CD4-positive, alpha-beta memory T cell (primary cell): ENCODE measurements at places on chromosomes 16 and 17.
A peak's percentile ranks its signal among the peaks of the same experiment; 100 is the strongest.

DNA sequence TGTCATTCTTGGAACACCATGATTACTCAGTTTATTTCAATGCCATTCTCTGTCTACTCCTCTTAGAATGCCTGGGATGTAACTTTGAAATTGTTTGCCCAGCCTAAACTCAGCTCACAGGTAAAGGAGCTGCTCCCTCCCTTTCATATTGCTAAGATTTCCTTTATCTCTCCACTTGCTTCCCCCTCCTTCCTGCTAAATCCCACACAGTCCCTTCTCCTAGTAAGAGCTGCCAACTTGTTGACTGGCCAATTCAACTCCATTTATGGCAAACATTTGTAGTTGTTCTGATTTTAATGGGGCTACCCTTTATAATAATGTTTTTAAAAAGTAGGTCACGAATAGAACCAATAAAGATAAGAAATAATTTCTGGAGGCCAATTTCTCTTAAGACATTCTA, 146.1 kb downstream of the SKAP1 start:
- no peak for DNase-seq

DNA sequence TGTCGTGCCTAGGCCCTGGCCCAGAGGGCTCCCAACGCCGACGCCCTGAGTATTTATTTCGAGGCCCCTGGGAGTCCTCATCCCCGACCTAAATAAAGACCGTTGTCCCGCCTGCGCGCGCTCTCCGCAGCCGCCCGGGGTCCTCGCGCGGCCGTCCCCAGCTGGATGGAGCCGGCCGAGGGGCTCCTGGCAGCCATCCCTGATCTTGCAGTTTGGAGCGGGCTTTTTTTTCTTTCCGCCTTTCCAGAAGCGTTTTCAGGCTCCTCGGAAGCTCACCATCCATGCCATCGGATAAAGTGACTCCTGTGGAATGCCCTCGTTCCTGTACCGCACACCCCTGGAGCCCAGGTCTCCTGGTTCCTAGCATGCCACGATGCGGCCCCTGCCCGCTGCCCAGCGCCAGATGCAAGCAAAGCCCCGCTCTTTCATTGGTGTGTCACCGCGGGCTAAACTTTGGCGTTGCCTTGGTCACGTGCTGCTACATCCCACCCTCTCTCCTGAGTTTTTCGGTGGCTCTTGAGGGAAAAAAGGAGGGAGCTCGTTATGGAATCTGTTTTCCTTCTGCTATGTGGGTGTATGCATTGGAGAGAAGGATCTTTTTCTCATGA, 716 bp downstream of the TMEM94 start:
- peak; percentile 6 for DNase-seq

- no peak for DNase-seq
Measured at GRCh38 chr17:60947100-60947499, 269.4 kb downstream of the BCAS3 start.

- no peak for DNase-seq
Measured at GRCh38 chr17:80474231-80474960, 2.0 kb downstream of the NPTX1 start.

GRCh38 chr16:55672471-55672870, 16.7 kb downstream of the SLC6A2 start:
- no peak for DNase-seq

DNA sequence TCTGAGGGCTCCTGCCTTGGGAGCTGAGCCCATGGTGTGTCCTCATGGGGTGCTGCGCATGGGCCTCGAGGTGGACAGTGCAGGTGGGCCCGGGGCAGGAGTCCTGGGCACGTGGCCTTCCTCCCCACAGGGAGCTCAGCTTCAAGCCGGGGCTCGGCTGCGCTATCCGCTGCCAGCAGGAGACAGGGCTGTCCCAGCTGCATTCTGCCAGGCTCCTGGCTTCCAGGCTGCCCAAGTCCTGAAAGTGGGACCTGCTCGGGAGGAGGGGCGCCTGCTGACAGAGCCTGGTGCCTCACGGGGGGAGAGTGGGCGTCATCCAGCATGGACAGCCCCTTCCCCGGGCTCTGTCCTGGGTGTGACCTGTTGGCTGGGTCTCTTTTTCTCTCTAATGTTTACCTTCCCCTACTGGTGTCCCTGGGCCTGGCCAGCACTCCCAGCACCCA, 7.1 kb downstream of the TRAF7 start:
- DNase-seq: no peak

DNA sequence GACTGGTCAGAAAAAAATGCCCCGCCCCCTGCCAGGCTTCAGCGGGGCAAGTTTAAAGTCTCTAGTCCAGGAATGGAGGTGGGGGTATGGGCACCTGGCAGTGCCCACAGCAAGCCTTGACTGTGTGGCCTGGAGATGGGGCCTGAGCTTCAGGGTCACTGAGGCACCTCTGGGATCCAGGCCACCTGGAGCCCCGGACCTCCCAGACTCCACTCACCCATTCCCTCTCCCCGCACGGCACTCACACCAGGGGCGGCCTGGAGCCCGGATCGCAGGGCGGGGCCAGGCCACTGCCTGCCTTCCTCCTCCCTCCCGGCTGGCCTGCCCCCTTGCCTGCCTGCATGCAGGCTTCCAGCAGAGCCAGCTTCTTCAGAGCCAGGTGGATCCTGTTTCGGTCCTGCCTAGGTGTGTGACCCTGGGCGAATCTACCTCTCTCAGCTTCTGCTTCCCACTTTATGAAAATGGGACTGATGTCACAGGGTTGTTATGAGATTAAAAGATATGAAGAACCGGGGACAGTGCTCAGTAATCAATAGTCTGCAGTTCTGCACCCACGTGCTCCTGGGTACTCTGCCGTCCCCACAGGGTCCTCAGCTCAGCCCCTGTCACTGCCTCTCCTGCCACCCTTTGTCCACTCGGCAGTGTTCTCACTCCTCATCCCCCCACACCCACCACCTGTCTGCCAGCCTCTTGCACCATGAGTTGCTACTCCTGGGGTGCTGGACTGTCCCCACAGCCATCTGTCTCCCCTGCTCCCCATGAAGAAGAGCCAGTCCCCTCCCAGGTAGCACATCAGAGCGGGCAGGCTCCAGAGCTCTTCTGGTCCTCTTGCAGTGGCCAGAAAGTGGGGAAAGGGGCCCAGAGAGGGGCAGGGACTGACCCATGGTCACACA, 1.2 kb upstream of the TCAP start:
- no peak for DNase-seq

DNA sequence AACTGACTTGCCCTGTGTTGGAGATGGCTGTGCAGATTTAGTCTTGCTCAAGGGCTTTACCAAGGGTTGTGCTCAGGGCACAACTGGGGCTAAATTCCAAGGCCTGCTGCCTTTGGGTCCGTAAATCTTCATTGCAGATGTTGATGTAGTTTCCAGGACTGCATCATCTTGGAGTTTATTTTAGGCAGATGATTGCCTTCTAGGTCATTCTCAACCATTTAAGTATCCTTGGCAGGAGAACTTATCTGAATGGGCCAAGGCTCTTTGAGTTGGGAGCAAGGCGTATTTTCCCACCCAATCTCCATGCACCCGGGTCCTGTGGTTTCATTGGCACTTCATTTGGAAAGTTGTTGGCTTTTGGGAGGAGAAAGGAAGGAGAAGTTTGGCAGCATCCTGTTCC, 200.3 kb downstream of the MSI2 start:
- no peak for DNase-seq

- DNase-seq: no peak
Measured at GRCh38 chr16:81729451-81729850, 49.6 kb upstream of the PLCG2 start.

GRCh38 chr17:77382966-77383612, 242.3 kb downstream of the SEC14L1 start:
- no peak for DNase-seq

- no peak for DNase-seq
Measured at GRCh38 chr17:38465391-38466345, 37.4 kb downstream of the ARHGAP23 start.

- DNase-seq: no peak
Measured at GRCh38 chr16:60310846-60311445, 1576.8 kb upstream of the GOT2 start.

DNA sequence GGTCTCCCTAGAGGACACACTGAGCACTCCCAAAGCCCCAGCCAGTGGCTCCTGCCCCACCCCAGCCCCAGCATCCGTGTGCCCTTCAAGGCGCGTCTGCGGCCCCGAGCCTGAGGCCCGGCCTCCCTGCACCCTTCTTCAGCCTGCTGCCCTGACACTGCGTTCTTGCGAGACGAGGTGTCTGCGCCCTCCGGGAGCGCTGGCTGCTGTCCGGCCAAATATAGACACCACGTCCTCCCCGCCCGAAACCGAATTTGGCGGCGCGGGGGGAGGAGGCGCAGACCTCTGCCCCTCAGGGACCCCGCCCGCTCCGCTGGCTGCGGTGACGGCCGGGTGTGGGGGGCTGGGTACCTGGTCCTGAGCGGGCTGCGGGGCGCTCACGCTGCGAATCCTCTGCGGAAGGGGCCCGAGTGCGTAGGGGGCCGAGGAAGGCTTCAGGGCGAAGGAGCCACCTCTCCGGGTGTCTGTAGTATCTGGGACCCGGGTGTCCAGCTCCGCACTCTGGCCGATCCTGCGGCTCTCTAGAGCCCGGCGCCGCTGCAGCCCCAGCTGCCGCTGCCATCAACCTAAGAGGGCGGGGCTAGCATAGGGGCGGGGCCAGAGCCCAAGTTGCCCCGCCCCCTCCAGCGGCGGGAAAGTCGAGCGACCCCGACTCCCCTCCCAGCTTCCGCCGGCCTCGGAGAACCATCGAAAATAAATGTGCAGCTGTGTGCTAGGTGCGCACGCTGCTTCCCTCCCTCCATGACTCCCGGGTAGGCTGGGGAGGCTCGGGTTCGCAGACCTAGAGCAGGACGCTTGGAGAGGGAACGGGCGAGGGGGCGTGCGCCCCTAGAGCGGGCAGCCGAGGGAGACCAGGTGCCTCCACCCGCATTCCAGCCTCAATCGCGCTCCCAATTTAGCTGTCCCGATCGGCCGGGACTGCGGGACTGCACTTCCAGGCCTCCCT, at the start of gene CORO6:
Gene CORO6, minus strand, starts transcription at position 576 of the 946 bp plus-strand sequence. CDS start 1,491 bp downstream, outside the sequence.
- DNase-seq: peak; percentile 57

- no peak for DNase-seq
Measured at GRCh38 chr17:15742051-15742795, 10.1 kb downstream of the TBC1D26 start.

DNA sequence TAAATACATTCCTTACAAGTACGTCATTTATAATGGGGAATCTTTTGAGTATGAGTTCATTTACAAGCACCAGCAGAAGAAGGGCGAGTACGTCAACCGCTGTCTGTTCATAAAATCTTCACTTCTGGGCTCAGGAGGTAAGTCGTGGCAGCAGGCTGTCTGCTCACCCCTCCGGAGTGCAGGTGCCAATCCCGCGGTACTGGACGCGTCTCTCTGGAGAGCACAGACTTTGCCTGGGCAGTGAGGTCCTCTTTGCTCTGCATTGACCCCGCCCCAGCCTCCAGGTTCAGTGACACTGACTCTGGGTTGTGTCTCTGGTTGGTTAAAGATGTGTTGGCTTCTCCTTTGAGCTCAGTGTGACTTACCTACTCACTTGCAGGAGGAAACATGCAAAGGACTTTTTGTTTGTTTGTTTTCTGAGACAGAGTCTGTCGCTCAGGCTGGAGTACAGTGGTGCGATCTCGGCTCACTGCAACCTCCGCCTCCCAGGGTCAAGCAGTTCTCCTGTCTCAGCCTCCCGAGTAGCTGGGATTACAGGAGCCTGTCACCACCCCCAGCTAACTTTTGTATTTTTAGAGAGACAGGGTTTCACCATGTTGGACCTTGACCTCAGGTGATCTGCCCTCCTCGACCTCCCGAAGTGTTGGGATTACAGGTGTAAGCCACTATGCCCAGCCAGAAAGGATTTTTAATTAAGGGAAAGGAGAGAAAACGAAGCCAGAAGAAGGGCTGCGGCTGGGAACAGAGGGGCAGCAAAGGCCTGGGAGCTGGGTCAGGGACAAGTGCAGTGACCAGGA, 31.2 kb downstream of the RNF213 start:
- DNase-seq: no peak

DNA sequence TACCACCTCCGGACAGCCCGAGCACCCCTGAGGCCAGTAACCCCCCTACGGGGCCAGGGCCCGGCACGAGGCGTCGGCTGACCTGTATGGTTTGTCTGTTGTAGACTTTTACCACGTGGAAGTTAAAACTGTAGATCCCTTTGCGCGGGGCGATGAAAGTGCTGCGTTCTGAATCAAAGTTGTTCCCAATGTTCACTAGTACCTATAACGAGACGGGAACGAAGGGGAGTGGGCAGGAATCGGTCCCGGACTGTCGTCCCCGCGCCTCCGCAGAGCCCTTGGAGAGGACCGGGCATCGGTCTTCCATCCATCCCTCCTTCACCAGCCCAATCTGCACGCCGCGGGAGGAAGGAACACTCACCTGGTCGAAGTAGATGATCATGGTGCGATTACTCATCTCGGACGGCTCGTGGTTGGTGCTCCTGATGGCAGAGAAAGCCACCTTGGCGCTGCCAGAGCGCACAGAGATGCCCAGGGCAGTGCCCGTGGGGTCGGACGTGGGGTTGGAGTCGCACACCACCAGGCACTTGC, 732 bp downstream of the CBLN1 start:
- no peak for DNase-seq

DNA sequence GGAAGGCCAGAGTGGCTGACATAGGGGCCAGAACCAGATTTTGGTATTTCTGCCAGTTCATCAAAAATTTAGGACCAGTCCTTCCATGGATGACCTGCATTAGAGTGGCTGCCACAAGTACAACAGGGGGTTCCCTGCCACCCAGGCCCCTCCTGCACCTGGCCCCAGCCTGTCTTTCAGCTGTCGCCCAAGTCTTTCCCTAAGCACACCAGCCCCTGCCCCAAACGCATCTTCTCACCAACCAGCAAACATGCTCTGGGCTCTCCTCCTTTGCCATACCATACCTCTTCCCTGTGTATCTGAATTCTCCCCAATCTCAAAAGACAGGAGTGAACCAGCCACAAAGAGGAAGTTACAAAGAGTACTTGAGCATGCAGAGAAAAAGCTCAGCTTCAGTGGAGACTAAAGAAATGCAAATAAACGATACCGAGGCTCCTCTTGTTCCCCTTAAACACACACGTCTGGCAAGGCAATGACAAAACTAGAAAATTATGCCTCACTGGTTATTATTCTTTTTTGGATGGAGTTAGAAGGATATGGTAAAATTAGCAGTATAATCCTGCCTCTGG, 130.6 kb downstream of the DYNLRB2 start:
- no peak for DNase-seq

DNA sequence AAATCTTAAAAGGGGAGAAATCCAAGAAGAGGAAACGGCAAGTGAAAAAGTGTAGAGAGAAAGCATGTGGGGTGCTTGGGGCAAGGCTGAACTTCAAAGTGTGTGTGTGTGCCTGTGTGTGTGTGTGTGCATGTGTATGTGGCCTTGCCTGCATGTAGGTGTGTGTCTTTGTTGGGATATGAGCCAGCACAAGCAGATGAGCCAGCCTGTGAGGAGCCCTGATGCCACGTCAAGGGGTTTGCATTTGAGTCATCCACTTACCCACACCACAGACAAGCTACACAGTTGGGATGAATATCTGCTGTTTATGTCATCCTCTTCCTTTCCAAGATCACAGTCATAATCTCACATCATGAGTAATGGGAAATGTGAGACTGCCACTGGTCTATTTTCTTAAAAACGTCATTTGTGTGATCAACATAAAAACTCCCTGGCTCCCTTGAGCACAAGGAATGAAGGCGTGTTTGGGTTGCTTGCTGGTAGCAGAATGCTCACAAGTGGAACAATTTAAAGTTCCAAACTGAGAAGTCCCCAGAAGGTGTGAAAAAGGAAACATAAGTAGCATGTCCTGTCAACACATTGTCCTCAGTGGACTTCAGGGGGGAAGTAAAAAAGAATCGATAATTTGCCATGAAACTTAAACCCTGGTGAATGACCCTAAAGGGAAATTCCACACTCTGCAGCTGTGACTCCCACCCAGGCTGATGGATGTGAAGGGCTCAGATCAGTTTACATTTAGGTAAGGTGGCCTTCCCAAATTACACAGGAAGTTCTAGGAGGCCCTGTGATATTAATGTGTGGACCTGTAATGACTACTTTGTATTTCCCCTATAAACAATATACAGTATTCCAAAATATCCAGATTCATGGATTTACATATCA, 14.7 kb downstream of the KCTD19 start:
- DNase-seq: no peak
